Panc1 (cell line): ENCODE measurements at places on chromosomes 3 and 15.

DNA sequence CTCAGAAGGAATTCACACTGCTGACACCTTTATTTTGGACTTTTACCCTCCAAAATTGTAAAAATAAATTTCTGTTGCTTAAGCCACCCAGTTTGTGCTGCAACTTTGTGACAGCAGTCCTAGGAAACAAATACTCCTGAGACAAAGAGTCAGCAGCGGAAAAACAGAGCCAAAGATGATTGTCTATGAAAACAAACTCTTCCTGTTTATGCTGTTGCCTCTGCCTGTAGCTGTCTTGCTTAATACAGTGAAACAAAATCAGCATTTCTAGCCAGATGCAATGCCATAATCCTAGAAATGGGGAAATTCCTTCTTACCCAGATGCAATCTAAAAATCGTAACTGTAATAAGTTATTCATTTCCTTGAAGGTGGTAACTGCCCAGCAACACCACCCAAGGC lies 387.5 kb upstream of the ATP11B start:
- DNase-seq = no peak

DNA sequence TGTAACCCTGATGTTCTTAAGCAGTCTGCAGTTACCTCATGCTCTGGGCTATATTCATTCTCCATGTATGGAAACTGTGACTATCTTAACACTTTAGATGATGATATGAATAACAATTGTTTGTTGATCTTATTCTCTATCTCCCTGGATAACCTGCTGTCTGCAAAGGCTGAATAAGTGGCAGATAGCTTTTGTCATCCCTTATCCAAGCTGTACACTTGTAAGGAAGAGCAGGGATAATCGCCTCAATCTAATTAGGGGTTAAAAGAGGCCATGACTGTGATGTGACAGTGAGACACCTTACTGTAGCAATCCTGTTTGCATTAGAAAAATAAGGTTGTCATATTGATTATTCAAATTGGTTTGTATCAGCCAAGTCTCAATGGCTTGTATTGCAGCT lies 123.9 kb downstream of the RSRC1 start:
- no peak for DNase-seq

DNA sequence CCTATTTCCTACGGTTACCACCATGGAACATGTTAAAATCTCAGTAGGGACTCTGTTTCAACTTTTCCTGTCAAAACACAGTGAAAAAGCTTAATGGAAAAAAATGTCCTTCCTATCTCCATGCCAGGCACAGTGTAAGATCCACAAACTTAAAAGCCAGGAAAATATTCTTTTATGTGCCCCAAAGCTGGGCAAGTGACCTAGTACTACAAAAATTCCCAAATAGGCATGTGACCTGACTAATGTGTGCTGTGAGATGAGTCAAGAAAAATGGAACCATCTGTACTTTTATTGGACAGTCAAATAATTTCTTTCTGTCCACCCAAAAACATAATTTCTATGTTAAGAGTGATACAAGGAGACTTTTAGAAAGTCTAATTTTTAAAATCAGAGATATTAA lies 406.0 kb downstream of the ZBTB20 start:
- no peak for DNase-seq

DNA sequence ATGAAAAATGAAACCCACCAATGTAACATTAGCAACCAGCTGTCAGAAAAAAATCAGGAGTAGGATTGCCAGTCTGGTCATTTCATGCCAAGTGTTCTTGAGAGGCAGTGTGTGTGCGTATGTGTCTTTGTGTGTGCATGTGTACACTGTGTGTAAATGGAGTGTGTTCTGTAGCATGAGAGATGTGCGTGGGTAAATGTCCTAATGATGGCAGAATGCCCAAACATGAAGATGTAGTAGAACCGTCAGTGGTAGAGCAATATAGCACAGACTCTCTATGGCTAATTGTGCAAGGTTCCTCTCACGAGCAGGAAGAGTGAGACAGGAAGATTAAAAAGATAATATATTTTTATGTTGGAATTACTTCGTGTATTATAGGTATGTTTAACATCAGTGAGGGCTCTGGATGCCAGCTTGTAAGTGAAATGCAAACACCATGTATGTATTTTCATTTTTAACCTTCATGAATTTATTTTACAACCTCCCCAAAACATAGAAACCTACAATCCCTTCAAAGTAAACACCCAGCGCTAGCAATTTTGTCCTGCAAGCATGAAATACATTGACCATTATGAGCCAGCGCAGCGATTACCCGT lies 1038.7 kb downstream of the IGSF11 start:
- DNase-seq = no peak

GRCh38 chr3:24688446-24689148 lies 193.9 kb upstream of the THRB start:
- no peak for DNase-seq

DNA sequence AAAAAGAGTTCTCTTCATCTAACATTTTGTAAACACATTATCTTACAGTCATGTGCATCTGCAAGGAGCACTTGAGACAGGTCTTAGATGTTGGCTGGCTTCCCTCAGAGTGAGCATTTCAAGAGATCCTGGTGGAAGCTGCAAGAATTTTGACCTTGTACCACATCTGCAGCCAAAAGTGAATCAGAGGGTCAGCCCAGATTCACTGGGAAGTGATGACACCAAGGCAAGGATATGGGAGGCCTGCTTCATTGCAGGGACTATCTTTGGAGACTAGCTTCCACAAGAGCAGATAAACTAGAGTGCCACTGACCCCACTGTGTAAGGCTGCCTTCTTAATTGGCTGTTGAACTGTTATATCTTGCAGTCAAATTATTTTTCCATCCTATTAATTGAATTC lies 21.3 kb upstream of the GADL1 start:
- DNase-seq = no peak

- DNase-seq = no peak
Observed at GRCh38 chr3:57009367-57009766, 51.1 kb upstream of the SPATA12 start.

DNA sequence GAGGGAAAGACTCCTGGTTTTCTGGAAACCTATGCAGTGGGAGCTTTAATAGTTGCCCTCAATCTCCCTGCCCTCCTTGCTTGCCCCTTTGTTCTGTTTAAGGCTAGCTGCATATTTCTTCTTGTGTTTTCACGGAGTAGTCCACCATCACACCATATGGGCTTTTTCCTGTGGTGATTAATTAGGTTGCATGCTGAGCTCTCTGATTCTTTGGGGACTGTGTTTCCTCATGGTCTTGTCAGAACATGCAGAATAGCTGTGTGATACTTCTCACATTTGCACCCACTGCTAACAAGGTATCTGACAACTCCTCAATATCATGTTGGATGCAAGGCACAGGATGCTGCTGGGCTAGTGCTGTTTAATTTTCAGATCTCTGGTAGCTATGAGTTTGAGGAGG lies 139.6 kb downstream of the PTPRG start:
- no peak for DNase-seq

DNA sequence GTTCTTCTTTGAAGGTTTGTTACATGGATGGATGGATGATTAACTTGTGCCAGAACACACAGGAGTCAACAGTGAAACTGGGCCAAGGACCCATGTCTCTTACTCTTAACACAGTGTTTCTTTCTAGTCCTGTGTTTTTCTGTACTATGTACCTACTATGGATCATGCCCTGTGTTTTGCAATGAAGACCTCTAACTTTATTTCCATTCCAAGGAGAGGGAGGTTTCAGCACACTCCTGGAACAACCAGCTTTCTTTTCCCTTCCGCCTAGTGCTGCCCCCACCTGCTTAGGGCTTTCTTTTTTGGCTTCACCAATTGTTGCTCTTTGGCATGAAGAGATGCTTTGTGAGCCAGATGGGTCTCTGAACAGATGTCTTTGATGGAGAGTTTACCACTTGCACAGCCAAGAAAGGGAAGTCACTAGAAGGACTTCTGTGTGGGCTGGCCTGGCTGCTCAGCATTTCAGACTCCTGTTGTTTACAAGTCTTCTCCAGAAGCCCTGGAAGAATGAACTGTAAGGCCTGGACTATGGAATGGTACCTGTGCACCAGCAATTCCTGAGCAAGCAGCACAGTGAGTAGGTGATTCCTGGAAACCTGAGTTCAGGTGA lies 44.5 kb downstream of the SNAPC5 start:
- no peak for DNase-seq

GRCh38 chr3:97914388-97914787 lies 57.8 kb downstream of the RIOX2 start:
- no peak for DNase-seq

GRCh38 chr3:161879470-161879869 lies 382.9 kb downstream of the OTOL1 start:
- DNase-seq = no peak

DNA sequence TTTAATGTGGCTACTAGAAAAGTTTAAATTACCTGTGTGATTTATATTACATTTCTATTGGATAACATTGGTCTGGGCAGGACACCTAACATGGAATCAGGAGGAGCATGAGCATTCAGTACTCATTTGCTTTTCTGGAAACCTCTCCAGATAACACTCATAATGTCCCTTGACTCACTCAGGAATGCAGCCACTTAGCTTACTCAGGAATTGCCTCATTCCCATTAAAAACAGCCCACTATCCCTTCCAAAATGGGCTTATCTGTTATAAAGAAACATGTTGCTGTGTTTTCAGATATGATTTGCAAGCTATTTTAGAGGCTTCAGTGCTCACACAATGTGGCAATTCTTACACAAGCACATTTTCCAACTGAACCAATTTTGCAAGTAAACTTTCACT lies 17.1 kb downstream of the GBE1 start:
- peak; percentile 66 for DNase-seq

DNA sequence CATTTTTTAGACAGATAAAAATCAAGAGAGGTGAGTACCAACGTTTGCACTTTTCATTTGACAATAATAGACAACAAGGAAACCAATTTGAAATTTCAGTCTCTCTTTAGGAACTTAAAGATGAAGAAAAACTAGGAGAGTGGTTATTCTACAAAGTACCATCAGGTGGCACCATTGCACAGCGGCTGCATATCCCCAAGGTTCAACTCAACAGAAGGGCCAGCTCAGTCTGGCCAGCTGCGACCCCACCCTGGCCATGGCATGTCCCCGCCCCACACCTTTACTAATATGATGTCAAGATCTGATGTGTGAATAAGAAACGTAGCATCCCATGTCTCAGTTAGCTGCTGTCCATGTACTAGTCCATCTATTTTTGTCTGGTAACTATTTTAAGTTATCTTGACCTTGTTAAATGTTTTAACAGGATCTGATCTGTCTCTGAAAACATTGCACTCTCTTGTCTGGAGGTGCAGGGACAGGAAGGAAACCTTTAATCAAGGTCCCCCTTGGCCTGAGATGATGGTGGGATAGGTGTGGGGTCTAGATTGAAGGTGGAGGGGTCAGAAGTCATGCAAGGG lies 35.5 kb upstream of the CGNL1 start:
- DNase-seq = peak; percentile 61
